Colonic mucosa (tissue), 4 donors: ENCODE measurements at places on chromosomes 5 and 9.

DNA sequence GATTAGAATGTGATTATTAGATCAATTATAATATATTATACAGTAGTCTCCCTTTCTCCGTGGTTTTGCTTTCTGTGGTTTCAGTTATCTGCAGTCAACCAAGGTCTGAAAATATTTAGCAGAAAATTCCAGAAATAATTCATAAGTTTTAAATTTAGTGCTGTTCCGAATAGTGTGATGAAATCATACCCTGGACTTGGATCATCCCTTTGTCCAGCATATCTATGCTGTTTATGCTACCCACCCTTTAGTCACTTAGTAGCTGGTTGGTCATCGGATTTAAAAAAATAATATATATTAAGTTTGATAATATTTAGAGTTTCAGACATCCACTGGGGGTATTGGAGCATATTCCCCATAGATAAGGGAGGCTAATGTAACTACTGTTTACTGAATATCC, 19.6 kb downstream of the RMI1 start:
- DNase-seq = no peak

GRCh38 chr5:172918421-172919371, 40.5 kb upstream of the RPL26L1 start:
- DNase-seq = peak; percentile 65

DNA sequence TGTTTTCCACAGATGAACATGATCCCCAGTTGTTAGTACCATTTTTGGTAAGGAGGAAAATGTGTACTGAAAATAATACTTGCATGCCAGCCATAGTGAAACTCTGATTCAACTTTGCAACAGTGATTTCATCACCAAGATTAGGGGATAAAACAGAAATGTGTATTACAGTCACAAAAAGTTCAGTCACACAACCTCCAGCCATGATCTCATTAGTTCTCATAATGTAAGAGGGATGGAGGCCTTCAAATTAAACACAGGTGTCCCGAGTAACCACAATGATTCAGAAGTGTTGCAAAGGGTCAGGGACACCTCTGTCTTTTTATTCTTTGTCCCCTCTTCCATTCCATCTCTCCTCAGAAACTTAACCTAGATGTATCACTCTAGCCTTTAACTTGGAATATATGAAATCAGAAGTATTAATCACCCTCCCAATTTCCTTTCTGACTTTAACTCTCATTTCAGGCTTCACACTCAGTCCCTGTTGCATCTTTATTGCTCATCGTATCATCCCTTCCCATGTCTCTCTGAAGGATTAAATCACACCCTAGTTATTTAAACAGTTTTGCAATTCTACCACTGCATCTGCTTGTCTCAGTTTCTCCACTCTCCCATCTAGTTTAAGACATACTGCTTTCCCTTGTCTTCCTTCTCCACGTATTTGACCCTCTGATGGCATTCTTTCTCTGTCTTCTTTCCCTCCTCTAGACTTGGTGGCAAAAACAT, 291.2 kb downstream of the ADAMTS6 start:
- DNase-seq = no peak

GRCh38 chr5:64814073-64814472, 45.3 kb downstream of the CWC27 start:
- DNase-seq = no peak

DNA sequence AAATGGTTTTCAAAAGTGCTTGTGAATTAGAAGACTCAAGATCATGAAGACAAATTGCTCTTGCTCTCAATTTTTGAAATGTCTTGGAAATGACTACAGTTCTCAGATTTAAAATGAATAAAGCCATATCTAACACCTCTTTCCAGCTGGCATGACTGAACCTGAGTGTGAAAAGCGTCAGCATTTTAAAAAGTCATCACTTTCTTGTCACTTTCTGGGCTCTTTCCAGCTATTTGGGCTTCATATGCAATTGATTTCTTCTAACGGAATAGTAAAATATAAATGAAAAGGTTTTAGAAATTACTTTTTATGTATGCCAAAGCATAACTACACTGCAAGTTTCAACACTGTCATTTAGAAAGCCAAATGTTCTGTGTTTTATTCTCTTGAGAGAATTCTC, 2.3 kb downstream of the GPR21 start:
- no peak for DNase-seq

- no peak for DNase-seq
Observed at GRCh38 chr9:107387409-107387808, 102.2 kb downstream of the KLF4 start.

GRCh38 chr9:114273461-114273881, 49.4 kb upstream of the ORM1 start:
- no peak for DNase-seq

DNA sequence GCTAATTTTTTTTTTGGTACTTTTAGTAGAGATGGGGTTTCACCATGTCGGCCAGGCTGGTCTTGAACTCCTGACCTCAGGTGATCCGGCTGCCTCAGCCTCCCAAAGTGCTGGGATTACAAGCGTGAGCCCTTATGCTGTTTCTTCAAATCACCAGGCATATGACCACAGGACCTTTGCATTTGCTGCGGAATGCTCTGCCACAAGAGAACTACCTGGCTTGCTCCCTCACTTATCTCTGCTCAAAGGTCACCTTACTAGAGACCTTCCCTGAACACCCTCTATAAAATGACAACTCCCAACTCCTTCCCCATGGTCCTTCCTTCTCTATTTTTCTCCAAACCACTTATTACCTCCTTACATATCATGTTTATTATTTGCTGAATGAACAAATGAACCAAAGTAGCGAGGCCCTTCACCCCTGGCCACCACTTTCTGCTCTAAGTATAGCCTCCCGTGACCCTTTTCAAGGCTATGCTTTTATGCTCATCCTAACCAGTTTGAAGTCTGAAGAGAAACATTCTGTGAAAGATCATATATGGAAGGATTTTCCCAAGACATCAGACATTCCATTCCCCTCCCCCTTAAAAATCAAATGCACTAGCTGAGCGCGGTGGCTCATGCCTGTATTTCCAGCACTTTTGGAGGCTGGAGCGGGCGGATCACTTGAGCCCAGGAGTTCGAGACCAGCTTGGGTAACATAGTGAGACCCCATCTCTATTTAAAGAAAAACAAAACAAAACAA, 1.3 kb downstream of the ZER1 start:
- DNase-seq = no peak

GRCh38 chr9:129612123-129612522, 8.8 kb downstream of the C9orf50 start:
- DNase-seq = no peak

DNA sequence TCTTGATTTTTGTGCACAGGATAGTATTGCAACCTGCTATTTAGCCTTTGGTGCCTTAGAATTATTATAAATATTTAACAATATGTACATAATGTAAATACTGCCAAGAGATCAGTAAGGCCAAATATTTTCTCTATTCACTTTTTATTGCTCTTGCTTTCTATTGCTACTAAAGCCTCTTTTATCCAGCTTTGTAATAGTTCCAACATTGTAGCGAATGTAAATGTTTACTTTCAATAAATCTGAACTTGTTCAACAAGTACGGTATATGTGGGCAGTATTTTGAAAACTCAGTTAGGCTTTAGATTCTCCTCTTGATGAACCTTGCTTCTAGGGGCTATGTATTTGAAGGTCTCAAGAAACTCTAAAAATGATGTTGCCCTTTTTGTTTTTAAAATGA, 179.8 kb downstream of the PARP8 start:
- no peak for DNase-seq

DNA sequence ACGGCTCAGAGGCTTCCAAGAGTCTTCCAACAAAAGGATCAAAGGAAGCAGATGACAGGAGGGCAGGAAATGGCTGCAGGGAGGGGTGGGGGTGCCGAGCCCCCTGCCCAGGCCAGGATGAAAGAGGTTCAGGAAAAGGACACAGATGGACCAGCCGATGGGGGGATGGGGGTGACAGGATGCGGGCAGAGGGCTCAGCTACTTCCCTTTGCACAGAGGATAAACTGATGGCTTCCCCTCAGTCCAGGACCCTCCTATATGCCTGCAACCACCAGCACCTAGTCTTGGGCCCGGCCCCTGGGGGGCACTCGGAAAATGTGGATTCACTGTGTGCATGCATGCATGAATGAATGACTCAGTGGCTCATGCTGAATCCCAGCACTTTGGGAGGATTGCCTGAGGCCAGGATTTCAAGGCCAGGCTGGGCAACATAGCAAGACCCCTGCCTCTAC, 148.2 kb downstream of the C9orf50 start:
- DNase-seq = no peak

- no peak for DNase-seq
Observed at GRCh38 chr9:136151214-136151804, 32.6 kb upstream of the TMEM250 start.

- DNase-seq = no peak
Observed at GRCh38 chr5:14706615-14707021, 42.1 kb downstream of the OTULIN start.

DNA sequence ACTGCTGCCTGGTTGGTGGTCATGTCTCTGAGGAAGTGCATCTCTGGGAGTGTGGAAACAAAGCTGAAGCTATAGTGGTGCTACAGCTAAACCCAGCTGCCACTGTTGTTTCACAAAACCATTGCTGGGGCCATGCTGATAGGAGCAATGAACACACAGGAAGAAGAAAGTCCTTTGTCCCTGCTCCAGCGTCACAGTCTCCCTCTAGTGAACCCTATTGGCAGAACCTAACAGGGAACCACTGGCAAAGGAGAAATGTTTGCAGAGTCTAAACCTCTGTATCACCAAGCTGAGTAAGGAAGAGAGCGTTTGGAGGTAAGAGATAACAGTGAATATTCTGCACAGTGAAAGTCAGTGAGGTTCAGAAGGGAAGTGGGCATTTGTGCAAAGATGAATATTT, 244.0 kb downstream of the YTHDC2 start:
- no peak for DNase-seq

GRCh38 chr5:115601701-115602590, at the start of gene TICAM2:
Gene TICAM2 (minus strand): TSS chr5:115602479. CDS start chr5:115581256, 21,223 bp downstream.
- DNase-seq = peak; percentile 74

GRCh38 chr5:23411200-23411599, 96.2 kb upstream of the PRDM9 start:
- no peak for DNase-seq

- DNase-seq = no peak
Observed at GRCh38 chr9:134730761-134731496, 89.3 kb downstream of the COL5A1 start.

DNA sequence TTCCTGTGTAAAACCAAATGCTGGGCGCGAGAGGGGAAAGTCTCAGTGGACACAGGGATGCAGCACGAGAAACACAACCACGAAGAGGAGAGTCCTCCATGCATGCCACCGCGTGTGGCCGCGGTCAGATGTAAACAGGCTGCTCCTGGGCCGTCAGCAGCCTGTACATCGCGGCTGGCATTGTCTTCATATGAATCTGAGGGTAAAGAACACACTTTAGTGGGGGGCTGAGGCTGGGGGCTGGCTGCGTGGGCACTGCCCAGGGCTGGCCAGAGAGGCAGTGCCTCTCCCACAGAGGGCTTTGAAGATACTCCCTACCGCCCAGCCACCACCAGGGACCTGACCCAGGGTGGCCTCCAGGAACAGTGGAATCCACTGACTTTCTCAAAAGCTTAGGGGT, 106.2 kb downstream of the ENTREP1 start:
- no peak for DNase-seq

DNA sequence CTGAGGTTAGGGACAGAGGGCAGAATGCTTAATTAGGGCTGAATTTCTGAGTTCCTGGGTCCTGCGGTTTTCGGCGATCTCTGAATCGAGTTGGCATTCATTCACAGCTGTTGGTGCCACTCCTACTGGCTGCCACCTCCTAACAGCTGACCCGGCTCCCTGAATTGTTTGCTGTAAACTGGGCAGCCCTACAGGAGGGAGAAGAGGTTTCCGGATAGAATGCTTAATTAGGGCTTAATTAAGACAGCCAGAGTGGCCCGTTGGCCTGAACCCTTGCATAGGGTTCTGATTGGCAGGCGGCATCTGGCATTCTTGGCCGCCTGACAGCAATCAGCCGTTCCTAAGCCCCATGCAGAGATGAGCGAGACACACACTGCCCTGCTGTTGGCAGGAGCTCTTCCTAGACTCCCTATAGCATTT, 25.7 kb downstream of the FRMPD1 start:
- DNase-seq = no peak

DNA sequence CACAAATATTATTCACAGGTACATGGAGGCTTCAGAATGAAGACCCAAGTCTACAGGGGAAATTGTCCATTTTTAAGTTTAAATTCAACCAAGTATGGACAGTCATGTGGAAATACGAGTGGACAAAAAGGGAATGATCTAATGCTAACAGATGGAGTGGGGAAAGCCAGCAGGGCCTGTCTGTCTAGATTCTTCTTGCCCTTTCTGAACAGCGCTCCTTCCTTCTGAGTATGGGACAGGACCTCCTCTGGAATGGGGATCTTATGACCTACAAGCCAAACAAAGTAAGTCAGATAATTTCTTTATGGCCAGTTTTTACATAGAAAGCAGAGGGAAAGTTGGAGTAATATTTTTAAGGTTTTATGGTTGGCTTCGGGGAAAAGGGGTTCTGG, 119.8 kb upstream of the NEK6 start:
- DNase-seq = no peak
